ENCODE measurements at places on chromosomes 5 and 9.

DNA sequence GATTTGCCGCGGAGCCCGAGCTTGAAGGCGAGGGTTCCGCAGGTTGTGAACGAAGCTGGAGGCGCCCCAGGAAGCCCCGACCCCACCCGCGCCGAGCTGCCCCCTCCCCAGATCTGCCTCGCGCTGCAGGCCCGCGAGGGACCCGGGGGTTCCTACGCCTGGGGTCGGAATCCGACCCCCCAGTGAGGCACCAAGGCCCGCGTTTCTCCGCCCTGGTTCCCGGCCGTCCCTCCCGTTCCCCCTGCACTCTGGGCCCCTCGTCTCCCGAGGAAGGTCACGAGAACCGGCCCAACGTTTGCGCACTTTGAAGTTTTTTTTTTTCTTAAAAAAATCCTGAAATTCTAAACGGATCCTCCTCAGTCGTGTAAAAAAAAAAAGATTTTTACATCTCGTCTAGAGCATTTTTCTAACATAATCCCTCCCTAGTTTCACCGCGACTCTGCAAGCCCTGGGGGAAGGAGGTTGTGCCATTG, 880 bp upstream of the GFPT2 start:
- DNase-seq, result no peak

DNA sequence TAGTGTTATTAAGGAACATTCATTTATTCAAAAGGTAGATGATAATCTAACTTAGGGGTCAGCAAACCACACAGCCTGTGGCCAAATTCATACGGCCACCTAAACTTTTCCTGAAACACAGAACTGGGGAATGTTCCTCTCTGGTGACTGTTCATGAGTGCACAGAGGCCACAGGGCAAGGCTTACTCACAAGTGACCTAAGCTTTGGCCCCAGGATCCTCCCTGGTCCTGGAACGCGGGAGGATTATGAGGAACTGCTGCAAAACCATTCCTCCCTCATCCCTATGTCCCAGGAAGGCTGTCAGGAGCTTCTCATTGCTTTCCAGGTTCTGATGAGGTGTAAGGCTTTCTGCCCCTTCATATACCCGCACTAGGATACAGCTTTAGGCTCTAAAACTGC, 397.6 kb downstream of the SEMA5A start:
- DNase-seq, result no peak

- no peak for DNase-seq
Observed at GRCh38 chr5:110105692-110106091, 416.0 kb downstream of the MAN2A1 start.

GRCh38 chr9:116308076-116308475, 154.5 kb downstream of the PAPPA start:
- no peak for DNase-seq

DNA sequence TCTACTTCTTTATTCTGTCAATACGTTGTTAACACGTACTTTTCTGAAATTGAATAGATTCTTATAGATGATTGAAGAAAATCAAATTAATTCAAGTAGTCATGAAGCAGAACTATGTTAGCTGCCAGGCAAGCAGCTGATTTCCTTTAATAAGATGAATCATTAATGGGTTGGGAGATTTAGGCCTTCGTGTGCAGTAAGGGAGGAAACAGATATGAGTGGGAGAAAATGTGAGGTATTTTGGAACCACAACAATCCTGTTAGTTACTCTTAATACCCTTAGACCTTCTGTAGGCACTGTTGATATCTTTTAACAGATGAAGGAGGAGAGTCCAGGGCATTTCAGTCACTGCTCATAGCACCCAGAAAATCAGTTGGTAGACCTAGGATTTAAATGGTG, 121.0 kb downstream of the AOPEP start:
- DNase-seq, result no peak

GRCh38 chr5:9545992-9546851, at the start of gene SEMA5A:
Gene SEMA5A, minus strand, starts transcription at chr5:9546075. Its CDS starts 166,129 bp downstream, at chr5:9379946.
- DNase-seq, result peak; percentile 82

DNA sequence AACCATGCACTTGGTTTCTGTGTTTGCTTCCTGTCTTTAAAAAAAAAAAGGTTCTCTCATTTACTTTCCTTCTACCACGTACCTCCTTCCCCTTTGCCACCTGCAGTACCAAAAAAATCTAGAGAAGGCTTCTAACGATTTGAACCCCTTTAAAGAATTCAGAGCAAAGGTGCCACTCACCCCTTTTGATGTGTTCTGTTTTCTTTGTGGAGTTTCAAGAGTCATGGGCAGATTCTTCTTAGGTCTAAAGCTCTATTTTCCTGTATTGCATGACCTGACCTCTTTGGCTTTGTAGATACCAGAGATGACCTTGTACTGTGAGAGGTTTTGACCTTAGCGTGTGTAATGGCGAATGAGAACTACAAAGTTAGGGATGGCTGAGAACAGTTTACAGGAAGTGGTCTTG, 29.0 kb downstream of the TXNDC8 start:
- no peak for DNase-seq

- DNase-seq, result peak; percentile 94
Observed at GRCh38 chr9:35905912-35906679, at the start of gene HRCT1. Gene HRCT1, plus strand, starts transcription at chr9:35906202. Its CDS starts 86 bp downstream, at chr9:35906288.

DNA sequence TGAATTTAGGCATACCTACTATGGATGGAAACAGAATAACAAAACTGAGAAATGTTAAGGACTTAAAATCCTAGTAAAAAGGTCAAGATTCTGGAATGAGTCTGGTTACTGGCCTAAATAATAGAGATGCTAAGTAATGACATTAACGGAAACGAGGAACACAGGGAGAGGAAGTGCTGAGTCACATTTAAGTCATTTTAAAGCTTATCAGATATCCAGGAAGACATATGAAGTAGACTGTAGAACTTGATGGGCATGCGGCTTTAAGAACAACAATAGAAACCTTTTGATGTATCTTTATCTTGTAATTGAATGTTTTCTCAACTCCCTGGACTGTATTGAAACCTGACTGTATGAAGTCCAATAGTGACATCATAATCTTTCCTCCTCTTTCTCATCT, 1251.4 kb upstream of the CDH6 start:
- no peak for DNase-seq

GRCh38 chr5:55633574-55634208, 78.4 kb downstream of the SLC38A9 start:
- no peak for DNase-seq

- no peak for DNase-seq
Observed at GRCh38 chr5:50365426-50366251, 75.4 kb downstream of the EMB start.

- DNase-seq, result no peak
Observed at GRCh38 chr5:143495821-143496275, 92.4 kb upstream of the NR3C1 start.

- no peak for DNase-seq
Observed at GRCh38 chr5:151799407-151799806, 27.7 kb downstream of the G3BP1 start.

GRCh38 chr9:92138157-92138959, 23.1 kb upstream of the SPTLC1 start:
- DNase-seq, result peak; percentile 82

DNA sequence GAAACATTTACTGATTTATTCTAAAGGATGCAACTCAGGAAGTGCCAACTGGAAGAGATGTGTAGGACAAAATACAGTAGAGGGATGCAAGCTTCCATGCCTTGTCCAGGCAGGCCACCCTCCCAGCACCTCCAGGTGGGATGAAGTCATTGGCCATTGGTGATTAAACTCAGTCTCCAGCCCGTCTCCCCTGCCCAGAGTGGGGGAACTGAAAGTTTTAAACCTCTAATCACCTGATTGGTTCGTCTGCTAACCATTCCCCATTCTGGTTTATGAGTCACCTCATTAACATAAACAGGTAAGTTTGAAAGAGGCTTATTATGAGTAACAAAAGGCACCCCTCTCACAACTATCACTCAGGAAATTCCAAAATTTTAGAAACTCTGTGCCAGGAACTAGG, 8.1 kb downstream of the TNFAIP8 start:
- no peak for DNase-seq
